ENCODE measurements at places on chromosomes 13 and 19.

DNA sequence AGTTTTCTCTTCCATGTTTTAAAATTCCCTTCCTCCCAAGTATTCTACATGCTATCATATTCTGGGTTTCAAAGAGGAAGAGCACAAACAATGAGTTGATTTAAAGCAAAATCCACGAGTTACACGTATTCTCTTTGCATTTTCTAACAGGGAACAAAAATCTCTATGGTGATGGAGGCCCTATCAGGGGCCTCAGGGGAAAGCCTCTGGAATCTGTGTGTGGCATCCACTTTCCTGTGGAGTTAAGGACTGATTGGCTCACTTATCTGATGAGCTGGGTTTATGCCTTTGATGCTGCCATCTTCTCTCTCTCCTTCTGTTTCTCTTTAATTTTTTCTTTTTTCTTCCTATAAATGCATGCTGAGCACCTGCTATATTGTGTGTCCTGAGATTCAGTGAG, 14.8 kb downstream of the OLFM4 start:
- DNase-seq: no peak

GRCh38 chr19:3469638-3470499, 10.5 kb downstream of the SMIM24 start:
- DNase-seq: no peak

DNA sequence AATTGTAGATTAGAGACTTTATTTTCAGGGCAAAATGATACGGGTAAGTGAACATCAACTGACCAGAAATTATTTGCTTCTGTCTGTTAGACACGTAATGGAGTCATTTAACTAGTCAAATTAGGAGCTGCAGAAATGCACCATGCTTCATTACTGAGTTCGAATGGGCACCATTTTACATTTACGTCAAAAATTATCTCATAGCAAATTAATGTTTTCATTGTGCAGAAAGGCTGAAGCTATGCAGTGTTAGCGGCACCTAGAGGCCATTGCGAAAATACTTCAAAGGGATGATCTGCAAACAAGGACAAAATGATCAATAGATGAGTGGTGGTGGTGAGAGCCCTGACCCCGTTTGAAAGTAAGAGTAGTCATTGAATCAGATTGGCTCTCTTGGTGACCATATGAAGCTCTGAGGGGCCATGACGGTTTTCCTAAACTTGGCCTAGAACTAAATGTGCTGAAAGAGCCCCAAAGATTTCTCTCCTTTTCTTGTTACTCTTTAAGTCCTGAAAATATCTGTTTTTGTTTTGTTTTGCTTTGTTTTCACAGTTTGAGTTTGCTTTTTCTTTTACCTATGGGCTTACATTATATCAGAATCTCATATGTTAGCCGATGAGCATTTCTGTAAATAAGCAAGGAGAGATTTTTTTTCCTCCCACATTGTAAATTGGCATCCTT, 277.9 kb downstream of the ZNF536 start:
- peak; percentile 77 for DNase-seq

DNA sequence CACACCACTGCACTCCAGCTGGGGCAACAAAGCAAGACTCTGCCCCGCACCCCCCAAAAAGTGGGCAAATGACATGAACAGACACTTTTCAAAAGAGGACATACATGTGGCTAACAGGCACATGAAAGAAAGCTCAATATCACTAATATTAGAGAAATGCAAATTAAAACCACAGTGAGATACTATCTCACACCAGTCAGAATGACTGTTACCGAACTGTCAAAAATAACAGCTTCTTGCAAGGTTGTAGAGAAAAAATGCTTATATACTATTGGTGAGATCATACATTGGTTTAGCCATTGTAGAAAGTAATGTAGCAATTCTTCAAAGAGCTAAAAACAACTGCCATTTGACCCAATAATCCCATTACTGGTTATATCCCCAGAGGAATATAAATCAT, 99.5 kb upstream of the SPATA13 start:
- DNase-seq: no peak

GRCh38 chr19:48629599-48630295, 7.4 kb downstream of the DBP start:
- DNase-seq: no peak

DNA sequence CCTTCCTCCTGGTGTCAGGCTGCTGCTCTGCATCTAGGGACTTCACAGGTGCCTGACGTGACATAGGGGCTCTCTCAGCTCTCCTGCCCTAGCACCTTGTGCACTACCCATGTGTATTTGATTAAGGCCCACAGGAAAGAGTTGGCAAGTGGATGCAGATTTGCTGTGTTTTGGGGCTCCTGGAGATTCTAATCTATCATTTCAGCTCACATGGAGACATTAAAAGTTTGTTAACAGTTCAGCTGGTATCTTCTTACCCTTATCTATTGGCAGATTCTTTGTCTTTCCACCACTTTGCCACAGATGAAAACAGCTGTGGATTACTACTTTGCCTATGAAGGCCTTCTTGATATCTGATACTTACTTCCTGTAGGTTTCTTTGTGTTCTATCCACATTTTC, 41.9 kb downstream of the WASF3 start:
- no peak for DNase-seq

DNA sequence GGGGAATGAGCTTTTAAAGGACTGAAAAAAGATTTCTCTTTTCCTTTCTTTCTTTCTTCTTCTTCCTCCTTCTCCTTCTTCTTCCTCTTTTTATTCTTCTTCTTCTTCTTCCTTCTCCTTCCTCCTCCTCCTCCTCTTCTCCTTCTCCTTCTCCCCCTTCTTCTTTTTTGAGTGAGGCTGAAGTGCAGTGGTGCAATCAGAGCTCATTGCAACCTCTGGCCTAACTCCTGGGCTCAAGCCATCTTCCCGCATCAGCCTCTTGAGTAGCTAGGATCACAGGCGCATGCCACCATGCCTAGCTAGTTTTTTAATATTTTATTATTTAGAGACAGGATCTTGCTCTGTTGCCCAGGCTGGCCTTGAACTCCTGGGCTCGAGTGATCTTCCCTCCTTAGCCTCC, 120.9 kb upstream of the KL start:
- no peak for DNase-seq

DNA sequence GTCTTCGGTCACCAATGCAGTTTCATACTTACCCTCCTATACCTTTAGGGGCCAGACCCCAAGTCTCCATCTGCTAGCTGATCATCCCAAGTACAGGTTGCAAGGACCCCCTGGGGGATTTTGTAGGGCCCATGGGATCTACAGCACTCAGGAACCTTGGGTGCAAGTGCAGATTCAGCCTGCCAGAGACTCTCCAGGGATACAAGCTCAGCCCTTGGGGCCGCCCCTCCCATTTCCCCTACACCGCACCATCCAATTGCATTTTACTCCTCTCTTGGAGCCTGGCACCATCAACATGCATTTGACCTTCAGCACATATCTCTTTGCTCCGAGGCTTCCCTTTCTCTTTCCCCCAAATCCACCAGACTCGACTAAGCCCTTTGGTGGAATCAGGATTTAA, 154.7 kb upstream of the ZNF536 start:
- no peak for DNase-seq

DNA sequence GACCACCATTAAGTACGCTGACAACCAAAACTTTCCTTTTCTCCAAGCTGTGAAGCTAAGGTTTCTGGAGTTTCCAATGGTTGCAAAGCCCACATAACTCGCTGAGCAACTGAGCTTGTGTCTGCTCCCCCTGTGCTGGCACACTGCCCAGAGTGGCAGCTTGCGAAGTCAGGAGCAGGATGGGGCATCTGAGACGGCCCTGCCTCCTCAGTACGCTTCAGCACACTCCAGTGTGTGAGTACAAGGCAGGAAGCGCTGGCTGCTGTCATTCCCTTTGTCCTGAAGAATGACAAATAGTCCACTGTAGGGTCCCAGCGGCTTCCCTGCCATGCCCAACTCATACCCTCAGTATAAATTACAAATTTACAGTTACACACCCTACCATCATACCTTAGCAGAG, 51.5 kb downstream of the SKA3 start:
- DNase-seq: no peak

DNA sequence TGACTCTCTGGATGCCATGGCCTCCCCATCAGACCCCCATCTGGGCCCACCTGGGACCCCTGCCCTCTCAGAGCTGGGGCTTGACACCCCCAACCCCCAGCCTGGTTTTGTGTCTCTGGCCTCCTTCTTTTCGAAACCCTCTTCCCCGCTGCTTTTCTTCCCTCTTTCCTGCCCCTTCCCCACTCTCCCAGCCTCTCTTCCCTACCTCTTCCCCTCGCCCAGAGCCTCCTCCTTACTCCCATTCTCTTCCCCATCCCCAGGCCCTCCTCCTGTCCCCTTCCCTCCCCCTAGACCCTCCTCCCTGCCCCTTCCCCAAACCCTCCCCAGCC, 2.1 kb downstream of the TNFSF9 start:
- DNase-seq: no peak

DNA sequence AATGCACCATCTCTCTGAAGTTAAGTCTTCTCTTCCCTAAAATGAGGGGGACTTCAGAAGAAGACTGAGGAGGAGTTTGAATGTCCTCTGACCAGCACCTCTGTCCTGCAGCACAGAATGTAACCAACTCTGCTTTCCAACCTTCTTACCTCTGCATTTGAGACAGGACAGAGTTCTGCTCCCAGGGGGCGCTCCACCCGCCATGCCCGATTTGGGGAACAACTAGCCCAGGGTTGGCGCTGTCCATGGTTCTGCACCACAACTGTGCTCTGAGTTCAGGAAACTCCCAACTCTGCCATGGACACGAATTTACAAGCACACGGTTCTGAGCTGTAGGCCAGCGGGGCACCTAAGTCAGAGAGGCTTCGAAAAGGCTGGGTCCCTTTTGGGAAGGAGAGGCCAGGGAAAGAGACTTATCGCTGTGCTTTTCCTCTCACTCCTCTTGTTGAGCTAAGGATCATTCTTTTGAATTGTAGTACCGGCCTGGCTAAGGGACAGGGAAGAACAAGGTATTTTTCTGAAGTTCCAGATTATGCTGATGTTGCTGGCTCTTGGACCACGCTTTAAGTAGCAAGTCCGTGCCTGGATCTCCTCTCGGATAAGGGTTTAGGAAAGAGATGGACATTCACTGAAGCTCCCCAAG, 22.2 kb downstream of the SIGLEC5 start:
- DNase-seq: peak; percentile 81

- DNase-seq: no peak
Observed at GRCh38 chr13:67408798-67409197, 178.7 kb upstream of the PCDH9 start.

GRCh38 chr19:31214086-31214485, 135.2 kb downstream of the TSHZ3 start:
- peak; percentile 95 for DNase-seq

- no peak for DNase-seq
Observed at GRCh38 chr19:38921420-38922274, 8.9 kb downstream of the SARS2 start.

DNA sequence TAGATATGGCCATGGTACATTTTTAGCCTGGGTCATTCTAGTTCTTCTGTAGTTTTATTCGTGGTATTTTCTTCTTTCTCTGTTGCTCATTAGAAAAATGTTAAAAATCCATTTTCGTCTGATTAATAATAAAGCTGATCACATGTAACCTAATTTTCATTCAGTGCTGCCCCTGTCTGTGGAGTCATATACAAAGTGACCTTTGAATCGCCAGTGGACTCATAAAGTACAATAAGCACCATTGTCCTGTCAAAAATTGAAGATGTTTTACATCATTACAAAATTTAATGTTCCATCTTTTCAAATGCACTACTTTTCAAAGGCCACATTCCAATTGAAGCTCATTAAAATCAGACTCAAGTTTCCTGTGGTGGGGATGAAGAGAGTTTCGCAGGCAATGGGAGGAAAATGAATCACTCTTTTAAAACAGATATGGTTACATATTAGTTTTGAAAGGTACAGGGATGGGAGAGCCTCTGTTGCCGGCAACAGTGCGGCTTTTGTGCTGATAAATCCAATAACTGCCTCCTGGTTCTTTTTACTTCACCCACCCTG, 205.4 kb downstream of the ZNF536 start:
- no peak for DNase-seq

GRCh38 chr19:2014731-2015607, 545 bp downstream of the BTBD2 start:
- DNase-seq: peak; percentile 36

- no peak for DNase-seq
Observed at GRCh38 chr19:28956961-28957360, 256.0 kb downstream of the UQCRFS1 start.
